Fibroblast of skin of scalp (primary cell): ENCODE measurements at places on chromosomes 11 and 22.

GRCh38 chr11:108324587-108324986, 101.7 kb downstream of the ATM start:
- DNase-seq, result peak; percentile 63

- no peak for DNase-seq
These were observed 160.7 kb downstream of the BUD13 start for GRCh38 chr11:116611998-116612620.

DNA sequence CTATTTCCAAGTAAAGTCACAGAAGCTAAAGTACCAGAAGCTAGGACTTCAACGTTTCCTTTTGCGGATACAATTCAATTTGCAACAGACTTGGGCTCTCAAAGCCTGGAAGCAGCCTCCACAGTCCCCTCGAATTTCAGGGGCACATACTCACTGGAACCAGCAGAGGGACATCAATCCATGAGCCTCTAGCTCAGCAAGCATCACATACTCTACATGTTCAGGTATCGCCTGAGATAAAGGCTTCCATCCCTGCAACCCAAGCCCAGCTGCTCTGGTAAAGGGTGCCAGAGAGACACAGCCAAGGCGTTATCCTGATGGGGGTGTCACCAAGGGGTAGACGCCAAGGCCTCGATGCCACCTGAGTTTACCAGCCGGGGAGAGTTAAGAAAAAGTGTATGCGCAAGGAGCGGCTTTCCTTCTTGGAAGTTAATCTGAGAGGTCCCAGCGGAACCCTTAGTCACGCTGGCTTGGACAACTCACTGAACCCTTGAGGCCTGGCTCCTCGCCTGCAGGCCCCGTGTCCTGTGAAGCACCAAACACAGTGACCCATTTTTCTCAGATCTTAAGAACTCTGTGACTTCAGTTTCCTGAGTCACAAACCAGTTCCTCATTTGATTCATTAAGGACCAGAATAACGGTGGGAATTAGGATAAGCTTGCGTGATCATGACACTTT, 13.0 kb downstream of the LTO1 start:
- DNase-seq, result no peak

DNA sequence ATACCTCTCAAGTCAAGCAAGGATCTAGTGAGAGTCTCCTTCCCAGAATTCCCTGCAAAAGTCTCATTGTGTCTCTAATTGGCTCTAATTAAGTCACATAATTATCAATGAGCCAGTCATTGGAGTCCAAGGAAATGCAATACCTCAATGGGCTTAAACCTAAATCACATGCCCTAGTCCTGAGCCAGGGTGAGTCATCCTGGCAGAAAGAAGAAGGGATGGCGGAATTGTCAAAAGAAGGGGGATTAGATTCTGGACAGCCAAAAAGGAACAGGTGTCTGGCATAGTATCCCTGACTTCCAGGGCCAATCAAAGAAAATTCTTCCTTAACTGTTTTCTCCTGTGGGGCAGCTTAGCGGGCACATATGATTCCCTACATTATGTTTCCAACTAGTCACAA, 25.1 kb upstream of the LDLRAD3 start:
- no peak for DNase-seq

- peak; percentile 87 for DNase-seq
These were observed 14.8 kb downstream of the PLEKHB1 start for GRCh38 chr11:73661035-73661628.

GRCh38 chr11:22479971-22480720, 142.0 kb downstream of the SLC17A6 start:
- DNase-seq, result no peak

- peak; percentile 73 for DNase-seq
These were observed 21.2 kb downstream of the SCGB1A1 start for GRCh38 chr11:62439785-62440602.

DNA sequence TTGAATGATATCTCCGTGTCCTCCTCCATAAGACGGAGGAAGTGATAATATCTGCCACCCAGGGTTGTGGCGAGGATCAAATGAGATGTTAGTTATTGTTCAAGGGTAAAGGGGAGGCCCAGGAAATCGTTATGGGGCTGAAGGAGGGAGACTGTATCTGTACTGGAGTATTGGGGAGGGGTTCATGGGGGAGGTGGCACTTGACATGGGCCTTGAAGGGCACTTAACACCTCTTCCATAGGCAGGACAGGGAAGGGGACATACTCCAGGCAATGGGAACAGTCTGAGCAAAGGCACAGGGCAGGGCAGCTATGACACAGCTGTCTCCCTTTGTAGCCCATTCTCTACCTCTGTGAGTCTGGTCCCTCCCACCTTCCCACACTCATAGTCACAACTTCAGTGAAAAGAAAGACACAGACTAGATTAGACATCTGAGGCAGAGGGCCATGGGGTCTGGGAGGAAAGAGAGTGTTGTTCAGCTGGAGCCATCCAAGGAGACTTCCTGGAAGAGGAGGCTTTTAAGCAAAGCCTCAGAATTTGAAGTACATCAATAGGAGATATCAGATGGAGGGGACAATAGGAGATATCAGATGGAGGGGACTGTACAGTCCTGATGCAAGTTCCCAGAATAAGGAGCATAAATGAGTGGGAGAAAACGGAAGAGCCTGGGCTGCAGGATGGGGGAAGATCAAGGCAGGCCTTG, 15.8 kb upstream of the DGKZ start:
- no peak for DNase-seq

GRCh38 chr22:29049655-29050263, 11.9 kb downstream of the C22orf31 start:
- DNase-seq, result no peak

DNA sequence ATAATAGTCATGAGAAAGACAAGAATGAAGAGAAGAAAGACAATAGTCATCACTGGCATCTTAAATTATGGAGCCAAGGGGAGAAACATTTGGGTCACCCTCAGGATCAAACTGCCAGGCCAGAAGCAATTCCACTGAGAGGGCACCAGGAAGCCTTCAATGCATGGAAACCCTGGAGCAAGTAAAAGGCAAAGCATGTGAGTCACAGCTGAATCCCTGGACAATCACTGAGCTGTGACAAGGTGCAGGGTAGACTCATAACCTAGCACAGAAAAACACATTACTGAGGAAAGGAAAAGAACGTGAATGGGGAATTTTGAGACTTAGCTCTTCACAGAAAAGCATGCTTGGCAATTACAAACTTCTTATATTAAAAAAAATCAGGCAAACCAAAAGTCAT, 1.6 kb downstream of the KCNJ1 start:
- DNase-seq, result no peak

- no peak for DNase-seq
These were observed 62.6 kb upstream of the OLFML1 start for GRCh38 chr11:7422544-7423331.

DNA sequence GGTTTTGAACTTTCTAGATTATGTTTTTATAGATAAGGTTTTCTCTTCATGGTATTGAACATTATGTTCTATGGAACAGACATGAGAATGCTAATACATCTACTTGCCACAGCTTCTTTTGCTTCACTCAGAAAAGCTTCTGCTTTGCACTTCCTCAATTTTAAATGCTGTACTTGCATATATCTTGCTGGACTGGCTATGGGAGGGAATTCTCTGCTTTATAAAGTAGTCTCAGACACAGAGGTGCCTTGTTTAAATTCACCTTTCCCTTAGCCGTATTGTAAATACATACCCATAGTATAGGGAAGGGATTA, 173.9 kb downstream of the DDX10 start:
- no peak for DNase-seq

GRCh38 chr11:20596205-20597153, 2.9 kb upstream of the SLC6A5 start:
- DNase-seq, result no peak

DNA sequence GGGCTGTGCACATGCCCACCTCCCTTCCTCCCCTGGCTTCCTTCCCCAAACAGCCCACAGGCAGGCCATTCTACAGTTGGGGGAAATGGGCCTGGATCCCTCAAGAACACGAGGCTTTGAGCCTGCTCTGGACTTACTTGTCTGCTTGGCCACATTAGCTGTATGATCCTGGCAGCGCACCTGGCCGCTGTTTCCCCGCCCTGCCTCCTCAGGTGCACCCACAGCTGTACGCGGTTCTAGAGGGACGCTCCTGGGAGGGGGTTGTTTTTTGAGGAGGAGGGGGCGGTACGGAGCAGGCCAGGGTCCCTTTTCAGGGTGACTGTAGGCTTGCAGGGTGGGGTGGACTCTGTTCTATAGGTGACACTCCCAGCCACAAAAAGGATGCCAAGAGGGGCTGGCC, 11.5 kb upstream of the SUN2 start:
- no peak for DNase-seq

- DNase-seq, result no peak
These were observed 20.9 kb downstream of the TMPRSS13 start for GRCh38 chr11:117908109-117908895.

DNA sequence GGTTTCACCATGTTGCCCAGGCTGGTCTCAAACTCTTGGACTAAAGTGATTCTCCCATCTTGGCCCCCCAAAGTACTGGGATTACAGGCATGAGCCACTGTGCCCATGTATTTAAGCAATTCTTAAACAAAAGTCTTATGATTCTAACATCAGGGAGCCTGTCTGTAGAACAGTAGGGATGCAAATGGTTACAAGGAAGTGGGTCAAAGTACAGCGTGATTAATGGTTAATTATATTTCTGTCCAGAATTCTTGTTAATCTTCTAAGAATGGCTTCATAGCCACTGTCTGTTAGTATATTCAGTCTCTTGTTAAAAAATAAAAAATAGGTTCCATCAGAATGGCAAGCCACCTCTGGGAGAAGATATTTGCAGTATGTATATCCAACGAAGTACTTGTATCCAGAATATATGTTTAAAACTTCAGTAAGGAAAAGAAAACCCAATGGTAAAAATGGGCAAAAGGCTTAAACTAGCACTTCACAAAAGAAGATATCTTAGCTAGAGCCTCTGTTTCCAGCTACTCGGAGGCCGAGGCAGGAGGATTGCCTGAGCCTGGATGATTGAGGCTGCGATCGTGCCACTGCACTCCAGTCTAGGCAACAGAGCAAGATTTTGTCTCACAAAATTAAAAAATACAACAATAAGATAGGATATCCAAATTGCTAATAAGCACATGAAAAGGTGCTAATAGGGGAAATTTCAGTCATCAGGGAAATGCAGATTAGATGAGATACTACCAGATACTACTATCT, 22.9 kb downstream of the ATG13 start:
- no peak for DNase-seq

DNA sequence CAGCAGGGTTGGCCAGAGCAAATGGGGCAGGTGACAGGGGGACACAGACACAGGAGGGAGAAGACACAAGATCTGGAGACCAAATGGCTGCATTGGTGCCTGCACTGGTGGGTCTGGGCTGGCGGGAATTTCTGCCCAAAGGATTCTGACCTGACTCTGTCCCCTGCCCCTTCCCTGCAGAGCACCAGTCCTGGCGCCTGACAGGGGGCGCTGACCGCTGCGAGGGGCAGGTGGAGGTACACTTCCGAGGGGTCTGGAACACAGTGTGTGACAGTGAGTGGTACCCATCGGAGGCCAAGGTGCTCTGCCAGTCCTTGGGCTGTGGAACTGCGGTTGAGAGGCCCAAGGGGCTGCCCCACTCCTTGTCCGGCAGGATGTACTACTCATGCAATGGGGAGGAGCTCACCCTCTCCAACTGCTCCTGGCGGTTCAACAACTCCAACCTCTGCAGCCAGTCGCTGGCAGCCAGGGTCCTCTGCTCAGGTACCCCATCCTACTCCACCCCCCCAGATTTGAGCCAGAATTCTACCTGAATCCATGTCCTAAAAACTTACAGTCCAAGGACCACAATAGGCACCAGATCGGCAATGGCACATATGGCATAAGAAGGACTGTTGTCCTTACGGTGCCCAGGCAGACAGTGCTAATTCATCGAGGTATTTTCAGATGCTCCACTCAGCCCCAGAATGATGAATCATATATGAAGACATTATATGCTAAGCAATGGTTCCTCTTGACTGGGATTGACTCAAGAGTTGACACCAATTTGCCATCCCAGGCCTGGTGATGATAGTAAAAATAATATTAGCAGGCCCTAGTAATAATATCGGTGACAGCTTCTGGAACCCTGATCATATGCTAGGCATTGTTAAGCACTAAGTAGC, 38.2 kb downstream of the CD6 start:
- DNase-seq, result no peak

- DNase-seq, result no peak
These were observed 295.0 kb downstream of the DDX10 start for GRCh38 chr11:108959874-108960273.

- no peak for DNase-seq
These were observed 1.0 kb downstream of the SSTR3 start for GRCh38 chr22:37211075-37211865.

- no peak for DNase-seq
These were observed 92.1 kb downstream of the CSNK2A3 start for GRCh38 chr11:11260903-11261302.

GRCh38 chr11:107780136-107780535, 68.3 kb upstream of the SLN start:
- no peak for DNase-seq

DNA sequence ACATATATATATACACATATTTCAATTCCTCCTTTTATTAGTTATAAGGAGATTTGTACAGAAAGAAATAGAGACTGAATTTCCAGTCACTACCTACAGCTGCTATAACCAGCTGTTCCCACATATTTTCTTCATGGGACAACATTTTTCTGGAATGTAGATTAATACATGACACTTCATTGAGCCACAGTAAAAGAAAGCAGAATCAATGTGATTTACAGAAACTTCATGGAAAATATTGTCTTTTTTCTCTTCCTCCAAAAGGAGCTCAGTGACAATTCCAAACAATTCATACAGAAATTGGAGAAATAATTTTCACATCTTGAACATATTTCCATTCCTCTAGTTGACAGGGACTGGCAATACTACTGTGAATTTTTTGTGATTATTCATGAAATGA, 249.2 kb downstream of the DLG2 start:
- no peak for DNase-seq

- DNase-seq, result no peak
These were observed 18.3 kb downstream of the SUN2 start for GRCh38 chr22:38737302-38738060.

DNA sequence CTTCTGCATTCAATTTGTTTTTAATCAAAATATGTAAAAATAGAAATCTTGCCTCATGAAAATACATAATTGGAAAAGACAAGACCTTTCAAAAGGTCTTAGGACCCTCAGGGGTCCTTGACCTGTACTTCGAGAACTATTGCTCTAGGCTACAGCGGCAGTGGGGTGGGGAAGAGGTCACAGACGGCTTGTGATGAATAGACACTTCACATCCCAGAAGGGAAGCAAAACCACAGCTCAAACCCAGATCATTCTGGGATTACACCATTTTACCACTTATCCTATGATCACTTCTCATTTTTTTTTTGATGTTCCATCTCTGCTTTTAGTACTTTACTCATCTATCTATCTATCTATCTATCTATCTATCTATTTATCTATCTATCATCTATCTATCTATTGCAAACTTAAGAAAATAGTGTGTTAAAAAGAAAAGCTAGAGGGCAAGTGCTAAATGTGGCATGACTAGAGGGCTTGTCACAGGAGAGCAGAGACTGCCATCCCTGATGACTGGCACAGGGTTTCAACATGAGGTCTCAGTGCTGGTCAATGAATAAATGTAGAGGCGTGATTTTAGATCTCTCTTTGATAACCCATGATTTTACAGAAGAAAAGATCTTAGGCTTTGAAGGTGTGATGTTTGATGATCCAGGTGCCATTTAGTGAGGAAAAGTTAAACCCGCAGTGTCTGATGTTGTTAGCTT, 37.1 kb downstream of the RNF141 start:
- no peak for DNase-seq

GRCh38 chr11:27497284-27497866, 9.2 kb downstream of the LIN7C start:
- peak; percentile 43 for DNase-seq
